ENCODE measurements at places on chromosomes 11 and 22. TPM values are rescaled to one million over a fixed set of nuclear protein-coding genes. Genes with fewer than 3 reads are reported as not detected.

The NAALADL1 gene
- total RNA-seq: 15.2 TPM

The ADM gene
- 663 TPM for total RNA-seq

GRCh38 chr11:75468534-75469340, 35.7 kb upstream of the KLHL35 start:
- DNase-seq: no peak

The RPS13 gene
- 830 TPM for total RNA-seq

The DERL3 gene
- 1.4 TPM for total RNA-seq
